ENCODE measurements at places on chromosomes 3 and 15.

DNA sequence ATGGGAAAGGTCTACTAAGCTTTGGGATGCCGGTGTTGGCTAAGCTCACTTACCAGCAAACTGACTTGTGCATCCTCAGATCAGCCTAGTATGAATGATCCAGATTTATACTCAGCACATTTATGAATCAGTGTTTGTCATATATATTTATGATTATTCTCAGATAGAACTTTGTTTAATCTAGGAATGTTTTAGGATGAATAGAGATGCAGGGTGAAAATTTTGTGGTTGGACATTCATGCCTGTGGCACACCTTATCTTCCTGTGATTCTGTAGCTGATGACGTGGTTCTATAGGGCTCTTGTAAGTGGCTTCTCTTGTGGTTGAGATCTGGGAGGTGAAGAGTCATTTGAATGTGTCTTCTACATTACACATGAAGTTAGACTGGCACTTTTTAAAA, 11.4 kb downstream of the CDIN1 start:
- no peak for DNase-seq

DNA sequence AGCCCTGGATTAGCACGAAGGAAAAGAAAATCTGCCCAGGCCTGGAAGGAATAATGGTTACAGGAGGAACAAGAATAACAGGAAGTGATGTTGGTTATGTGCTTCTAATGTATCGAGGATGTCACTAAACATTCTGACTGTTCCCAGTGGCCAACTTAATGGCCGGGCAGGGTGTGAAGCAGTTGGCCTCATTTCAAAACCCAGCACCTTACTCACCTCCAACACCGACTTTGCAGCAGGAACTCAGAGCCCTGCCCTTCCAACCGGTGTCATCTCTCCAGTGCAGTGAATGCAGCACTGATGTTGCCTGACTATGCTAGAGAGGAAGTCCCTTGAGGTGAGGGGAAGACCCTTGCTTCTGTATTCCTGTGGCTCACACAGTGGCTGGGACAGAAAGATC, 162.4 kb upstream of the LRTM1 start:
- no peak for DNase-seq

DNA sequence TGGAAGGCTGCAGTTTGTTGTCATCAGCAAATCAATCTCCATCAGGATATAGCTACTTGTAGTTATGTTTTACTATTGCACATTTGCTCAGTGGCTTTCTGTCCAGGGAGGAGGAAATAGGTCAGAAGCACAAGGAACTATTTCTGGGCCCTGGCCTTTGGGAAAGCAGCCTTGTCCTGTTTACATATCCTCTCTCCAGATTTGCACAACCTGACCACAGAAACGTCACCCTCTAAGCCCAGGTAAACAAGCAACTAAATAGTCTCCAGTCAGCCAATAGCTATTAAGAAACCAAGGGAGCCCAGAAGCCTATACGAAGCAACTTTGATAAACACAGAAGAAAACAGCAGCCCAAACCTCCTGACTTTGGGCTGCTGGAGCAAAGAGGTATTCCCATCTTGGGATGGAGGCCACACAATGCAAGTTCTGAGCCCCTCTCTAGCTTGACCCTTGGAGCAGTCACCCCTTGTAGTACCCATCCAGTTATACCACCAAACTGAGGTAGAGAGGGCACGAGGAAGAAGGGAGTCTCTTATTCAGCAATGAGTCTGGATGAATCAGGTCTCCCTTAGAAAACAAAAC, 2.3 kb upstream of the FEM1B start:
- no peak for DNase-seq

- DNase-seq: no peak
These were observed 36.3 kb downstream of the ASTE1 start for GRCh38 chr3:130990282-130990681.

DNA sequence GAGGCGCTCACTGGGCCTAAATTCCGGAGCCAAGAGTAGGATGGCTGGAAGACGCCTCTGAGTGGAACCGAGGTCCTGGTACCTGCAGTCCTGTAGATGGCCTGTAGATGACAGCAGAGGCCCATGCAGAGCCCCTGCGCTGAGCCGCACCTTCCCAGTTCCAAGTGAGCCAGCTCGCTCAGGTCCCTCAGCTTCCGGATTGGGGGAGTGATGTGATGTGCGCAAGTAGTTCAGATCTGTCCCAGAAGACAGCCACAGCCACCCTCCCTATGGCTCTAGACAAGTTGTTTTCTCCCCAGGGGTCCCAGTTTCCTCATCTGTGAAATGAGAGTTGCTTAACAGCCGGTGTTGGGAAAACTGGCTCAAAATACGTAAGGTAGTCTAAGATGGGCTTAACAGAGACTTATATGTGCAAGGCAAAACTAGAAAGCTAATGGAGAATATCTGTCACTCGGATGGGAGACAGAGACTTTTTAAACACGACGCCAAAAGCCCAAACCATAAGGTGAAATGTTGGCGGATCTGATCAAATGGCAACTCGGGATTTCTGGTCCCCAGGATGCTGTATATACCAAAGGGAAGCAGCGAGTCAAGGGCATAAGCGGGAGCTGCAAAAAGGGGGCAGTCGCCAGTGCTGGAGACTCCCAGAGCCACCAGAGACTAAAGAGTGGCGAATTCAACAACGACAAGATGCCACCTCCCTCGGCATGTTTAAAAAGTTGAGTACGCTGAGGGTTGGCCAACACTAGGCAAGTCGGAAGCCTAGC, 765 bp upstream of the MAPKAPK3 start:
- peak; percentile 81 for DNase-seq

DNA sequence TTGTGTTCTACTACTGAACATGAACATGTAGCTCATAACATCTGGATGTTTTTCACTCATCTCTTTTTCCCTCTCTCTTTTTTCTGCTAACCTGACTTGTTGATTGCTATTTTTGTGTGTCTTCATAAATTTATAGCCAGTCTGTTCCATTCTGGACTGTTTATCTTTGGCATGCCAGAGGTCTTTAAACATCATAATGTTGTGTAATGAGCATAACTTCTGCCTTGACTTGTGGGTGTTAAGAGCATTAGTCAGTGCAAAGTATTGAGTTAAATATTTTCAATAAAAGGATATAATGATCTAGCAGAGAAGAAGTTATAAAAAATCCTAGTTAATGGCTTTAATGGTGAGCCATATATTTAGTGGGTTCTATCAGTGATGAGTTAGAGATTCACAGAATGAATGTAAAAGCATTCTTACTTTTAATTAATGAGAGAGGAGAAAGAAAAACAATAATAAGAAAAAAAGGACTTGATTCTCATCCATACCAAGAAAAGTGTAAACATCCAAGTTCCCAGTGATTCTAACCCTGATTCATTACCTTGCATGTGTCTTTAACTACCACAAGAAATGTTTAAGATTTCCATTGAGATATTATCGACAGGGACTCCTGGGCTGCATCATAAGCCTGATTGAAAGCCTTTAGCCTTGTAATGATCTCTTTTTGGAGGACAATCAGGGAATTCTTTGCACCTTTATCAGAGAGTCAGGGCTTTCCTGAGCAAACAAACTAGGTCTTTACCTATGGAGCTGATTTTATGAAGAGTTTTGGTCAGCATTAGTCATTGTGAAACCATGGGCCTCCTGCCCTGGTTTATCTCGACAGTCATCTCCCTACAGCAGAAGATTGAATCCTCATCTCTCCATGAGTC, 22.9 kb downstream of the MITF start:
- no peak for DNase-seq

DNA sequence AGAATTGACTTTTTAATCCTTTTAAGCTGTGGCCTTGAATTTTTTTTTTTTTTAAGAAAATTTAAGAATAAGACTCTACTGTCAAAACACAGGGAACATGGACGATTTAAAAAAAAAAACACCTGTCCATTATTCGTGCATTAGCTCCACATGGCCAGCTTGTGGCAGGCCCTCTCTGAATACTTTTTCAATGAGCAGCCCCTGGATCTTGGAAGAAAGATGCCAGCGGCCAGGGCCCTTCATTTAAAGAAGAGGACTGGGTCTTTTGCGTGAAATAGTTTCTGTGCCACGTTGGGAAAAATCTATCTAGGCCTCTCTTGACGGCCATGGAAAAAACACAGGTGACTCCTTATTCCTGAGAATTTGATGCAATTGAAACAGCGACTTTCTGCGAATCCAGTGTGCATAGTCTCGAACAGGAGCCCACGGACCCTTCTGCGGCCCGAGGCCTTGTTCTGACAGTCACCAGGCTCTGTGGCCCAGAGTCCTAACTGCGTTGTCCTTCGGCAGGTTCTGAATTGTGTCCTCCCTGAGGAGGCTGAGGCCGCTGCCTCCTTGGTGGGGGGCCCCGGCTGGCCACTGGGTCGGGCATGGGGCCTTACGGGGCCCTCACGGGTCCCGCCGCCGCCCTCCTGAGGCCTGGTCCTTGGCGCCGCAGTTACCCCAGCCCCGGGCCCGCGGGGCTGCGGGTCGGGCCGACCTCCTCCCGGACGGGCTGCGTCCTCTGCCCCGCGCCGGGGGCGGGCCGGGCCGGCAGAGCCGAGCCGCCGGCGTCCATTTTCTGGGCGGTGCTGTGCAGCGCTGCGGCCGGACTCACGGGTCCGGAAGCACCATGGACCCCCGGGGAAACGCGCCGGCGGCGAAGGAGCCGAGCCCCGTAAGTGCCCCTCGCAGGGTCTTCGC, 33.5 kb downstream of the ZBTB38 start:
- peak; percentile 79 for DNase-seq

GRCh38 chr3:16801223-16801622, 83.5 kb upstream of the PLCL2 start:
- DNase-seq: no peak

GRCh38 chr3:148962513-148962912, 28.8 kb upstream of the GYG1 start:
- peak; percentile 68 for DNase-seq

- DNase-seq: no peak
These were observed 121.3 kb downstream of the CD47 start for GRCh38 chr3:107969525-107969924.

DNA sequence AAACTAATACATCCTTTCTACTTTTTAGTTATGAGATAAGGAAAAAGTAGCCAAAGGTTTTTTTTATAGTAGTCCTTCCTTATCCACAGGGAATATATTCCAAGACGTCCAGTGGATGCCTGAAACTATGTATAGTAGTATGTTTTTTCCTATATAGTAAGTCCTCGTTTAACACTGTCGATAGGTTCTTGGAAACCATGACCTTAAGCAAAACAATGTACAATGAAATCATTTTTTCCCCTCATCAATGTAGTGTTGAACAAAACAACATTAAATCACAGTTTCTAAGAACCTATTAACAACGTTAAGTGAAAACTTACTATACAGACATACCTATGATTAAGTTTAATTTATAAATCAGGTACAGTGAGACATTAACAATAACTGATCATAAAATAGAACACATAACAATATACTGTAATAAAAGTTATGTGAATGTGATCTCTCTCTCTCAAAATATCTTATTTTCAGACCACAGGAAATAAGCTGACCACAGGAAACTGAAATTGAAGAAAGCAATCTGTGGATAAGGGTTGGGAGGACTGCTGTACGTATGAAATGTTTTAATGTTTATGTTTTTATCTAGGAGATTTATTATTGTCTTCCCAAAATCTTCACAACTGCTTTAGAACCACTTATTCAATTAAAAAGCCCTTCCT, 20.6 kb downstream of the COPS2 start:
- DNase-seq: no peak

GRCh38 chr3:169354774-169355501, 308.6 kb downstream of the MECOM start:
- DNase-seq: no peak

- peak; percentile 84 for DNase-seq
These were observed 24.4 kb upstream of the OCA2 start for GRCh38 chr15:28123408-28124023.

GRCh38 chr15:73239564-73240215, 129.1 kb downstream of the HCN4 start:
- DNase-seq: no peak

GRCh38 chr3:126340943-126341754, 16.1 kb downstream of the KLF15 start:
- no peak for DNase-seq

- DNase-seq: no peak
These were observed 48.5 kb downstream of the RGMA start for GRCh38 chr15:93040288-93041158.

- DNase-seq: no peak
These were observed 41.3 kb upstream of the CORO2B start for GRCh38 chr15:68537506-68537905.

DNA sequence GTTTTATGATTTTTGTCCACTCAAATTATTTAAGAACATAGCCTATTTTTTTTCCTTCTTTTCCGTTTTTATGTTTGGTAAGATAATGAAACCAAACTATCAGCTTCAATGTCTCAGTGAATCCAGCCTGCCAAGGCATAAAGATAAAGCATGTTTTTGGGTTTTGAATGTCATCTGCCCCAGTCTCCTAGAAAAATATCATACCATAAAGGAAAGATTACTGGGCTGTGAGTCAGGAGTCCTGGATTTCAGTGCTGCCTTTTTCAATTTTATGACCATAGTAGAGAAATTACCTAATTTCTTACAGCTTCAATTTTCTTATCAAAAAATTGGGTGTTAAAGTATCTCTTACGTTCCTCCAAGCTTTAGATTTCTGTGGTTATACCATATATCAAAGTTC, 87.5 kb downstream of the GAP43 start:
- no peak for DNase-seq

DNA sequence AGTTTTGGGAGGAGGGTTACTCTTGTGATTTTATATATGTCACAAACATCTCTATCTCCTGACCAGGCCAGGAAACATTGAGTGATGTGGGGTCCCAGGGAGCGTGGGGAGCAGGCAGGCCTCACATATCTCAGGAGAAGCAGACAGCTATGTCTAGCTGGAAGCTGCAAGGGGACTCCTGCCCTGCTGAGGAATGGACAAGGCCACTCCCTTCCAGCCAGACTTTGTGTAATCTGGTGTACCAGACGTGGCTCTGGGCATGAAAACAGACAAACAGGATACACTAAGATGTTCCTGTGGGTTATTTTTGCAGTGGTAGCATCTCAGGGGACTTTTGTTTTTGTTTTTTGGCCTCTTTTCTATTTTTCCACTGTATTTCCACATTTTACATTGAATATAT, 23.2 kb downstream of the CYP8B1 start:
- no peak for DNase-seq

- DNase-seq: no peak
These were observed 190.8 kb downstream of the PDCD6IP start for GRCh38 chr3:33989229-33989628.

DNA sequence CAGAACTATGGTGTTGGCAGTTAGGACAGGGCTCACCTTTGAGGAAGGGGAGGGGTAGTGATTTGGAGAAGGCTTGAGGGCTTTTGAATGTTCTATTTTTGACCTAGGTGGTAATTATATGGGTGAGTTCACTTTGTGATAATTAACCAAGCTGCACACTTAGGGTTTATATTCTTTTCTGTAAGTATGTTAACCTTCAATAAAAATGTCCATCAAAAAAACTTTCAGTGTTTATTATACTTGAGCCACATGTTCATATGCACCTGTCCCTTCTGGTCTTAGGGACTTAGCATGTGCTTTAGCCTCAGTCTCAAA, 28.4 kb downstream of the PDE8A start:
- no peak for DNase-seq

Measured in iPS-NIHi11 (cell line).